Activated CD8-positive, alpha-beta T cell treated with anti-CD3 and anti-CD28 coated beads for 36 hours (primary cell): ENCODE measurements at places on chromosomes 7 and 10.

DNA sequence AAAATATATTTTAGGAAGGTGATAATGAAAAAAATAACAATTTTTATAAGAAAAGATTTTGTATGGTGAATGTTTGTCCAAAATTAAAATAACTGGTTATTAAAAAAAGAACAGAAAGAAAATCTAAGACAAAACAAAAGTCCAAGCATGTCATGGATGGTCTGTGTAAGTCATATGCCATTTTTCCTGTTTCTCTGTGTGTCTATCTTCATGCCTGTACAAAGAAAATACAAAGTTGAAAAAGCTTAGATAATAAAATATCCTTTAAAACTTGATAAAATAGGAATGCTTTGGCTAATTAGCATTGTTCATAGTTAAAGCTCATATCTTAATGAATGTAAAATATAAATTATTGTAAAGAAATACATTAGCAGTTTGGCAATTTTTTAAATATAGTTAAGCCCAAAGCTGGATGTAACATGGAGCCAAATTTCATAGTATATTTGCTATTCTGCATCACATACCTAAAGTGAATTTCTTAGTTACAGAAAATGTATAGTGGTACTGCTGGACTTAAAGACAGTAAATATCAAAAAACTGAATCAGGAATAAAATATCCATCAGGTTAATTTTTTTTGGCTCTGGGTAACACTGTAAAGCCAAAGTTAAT is 661.1 kb downstream of the PCDH15 start:
- no peak for DNase-seq

- DNase-seq: no peak
Measured at GRCh38 chr7:141218941-141219340, 145.1 kb downstream of the TMEM178B start.

- DNase-seq: no peak
Measured at GRCh38 chr7:67947191-67947590, 950.6 kb downstream of the TYW1 start.

GRCh38 chr7:6307762-6308161 is 35.3 kb upstream of the CYTH3 start:
- no peak for DNase-seq

- DNase-seq: no peak
Measured at GRCh38 chr10:79129361-79129997, 60.7 kb downstream of the ZMIZ1 start.

DNA sequence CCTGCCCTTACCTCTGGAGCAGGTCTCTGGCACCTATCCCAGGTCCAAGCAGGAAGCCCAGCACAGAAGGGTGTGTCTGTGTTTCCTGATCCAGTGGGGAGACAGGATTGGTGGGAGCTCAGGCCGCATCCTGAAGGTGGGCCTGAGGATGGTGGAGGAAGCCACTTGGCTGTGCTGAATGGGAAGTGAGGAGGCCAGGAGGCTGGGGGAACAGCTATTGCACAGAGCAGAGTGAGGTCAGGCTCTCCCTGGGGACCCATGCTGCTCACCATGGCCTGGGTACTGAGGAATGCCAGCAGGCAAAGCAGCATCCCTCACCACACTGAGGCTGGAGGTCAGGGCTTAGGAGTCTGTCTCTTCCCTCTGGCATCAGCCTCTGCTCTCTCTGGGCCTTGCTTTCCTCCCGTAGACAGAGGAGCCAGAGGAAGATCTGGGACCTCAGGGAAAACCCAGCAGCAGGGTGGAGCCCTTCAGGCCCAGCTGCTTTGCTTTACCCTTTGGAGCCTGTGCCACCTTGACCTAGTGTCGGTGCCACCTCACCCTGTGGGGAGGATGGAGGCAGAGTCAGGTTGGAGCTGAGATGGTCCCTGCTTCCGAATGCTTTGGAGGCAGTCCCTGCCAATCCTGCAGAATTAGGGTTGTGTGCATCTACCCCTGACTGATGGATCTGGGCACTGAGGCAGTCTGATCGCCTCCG is 39.0 kb downstream of the CDH23 start:
- no peak for DNase-seq

- no peak for DNase-seq
Measured at GRCh38 chr10:86082556-86082955, 284.0 kb downstream of the GRID1 start.

GRCh38 chr10:97497572-97498075 is 598 bp downstream of the MMS19 start:
- peak; percentile 91 for DNase-seq

- DNase-seq: no peak
Measured at GRCh38 chr10:12487366-12487765, 138.0 kb downstream of the CAMK1D start.

GRCh38 chr10:73780966-73781365 is 882 bp upstream of the CHCHD1 start:
- peak; percentile 33 for DNase-seq
